Activated T-helper 1 cell treated with anti-CD3 and anti-CD28 coated beads, Interleukin-12 subunit alpha, Interleukin-12 subunit beta, Interleukin-2, Interleukin-4 antibody, amounts not matched to agents 30 ng/mL and 10 ng/mL and 1 ng/mL, durations not matched to agents 14 hours and 24 hours and 36 hours (primary cell): ENCODE measurements at places on chromosomes 6 and 20. TPM values are rescaled to one million over a fixed set of nuclear protein-coding genes. Genes with fewer than 3 reads are reported as not detected.

DNA sequence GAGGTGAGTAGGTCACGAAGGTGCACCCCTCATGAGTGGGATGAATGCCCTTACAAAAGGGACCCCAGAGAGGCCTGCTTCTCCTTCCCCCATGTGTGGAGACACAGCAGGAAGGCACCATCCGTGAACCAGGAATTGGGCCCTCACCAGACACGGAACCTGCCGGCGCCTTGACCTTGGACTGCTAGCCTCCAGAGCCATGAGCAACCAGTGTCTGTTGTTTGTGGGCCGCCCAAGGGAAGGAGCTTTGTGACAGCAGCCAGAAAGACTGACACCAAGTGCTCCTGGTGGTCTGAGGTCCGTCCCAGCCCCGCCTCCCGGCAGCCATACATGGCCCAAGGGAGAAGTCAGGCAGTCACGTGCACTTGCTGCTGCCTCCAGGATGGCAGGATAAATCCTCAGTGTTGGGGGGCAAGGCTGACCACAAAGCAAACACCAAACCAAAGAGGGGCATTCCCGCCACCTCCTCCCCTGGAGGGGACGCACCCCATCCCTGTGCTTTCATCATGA is 29.3 kb downstream of the CDH4 start:
- no peak overlapping the region for H3K4me3 ChIP-seq
- no peaks in the 10 kb centered on the region for H3K4me1 ChIP-seq
- H3K27ac ChIP-seq, result no peak overlapping the region

DNA sequence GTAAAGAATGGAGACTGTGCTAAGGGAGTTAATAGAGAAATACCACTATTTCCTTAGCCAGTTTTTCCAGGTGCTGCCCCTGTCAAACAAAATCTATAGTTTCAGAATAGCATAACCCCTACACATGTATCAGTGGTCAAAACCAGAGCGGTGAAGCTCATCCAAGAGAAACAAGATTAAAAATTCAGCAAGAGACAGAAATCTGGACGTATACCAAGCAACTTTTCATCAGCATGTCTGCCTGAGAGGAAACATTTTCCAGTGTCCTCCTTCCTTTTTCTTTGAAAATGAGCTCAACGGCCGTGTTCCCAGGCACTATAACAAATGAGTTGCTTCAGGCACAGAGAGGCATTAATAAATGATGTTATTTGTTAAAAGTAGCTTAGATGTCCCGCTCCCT is 416.5 kb downstream of the BCKDHB start:
- no peak overlapping the region for H3K4me3 ChIP-seq
- peaks cover 2% of the 10 kb centered on the region for H3K27me3 ChIP-seq
- H3K4me1 ChIP-seq, result peaks cover 14% of the 10 kb centered on the region
- no peak overlapping the region for H3K27ac ChIP-seq
- no peaks in the 10 kb centered on the region for H3K36me3 ChIP-seq

DNA sequence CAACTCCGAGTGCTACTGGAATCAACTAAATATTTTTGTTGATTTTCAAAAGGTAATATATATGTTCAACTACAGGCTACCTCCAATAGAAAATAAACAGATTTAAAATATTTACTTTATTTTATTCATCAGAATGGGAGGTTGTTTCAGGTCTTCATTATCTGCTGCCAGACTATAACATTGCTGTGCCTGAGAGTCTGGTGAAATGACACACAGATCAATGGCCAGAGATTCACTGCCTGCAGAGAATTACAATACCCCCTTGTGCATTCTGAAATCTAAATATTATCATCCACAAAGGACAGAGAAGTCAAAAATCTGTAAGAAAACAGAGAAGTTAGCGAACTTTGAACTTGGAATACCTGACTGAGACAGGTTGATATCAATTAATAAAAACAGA is 667.8 kb upstream of the GJE1 start:
- H3K4me1 ChIP-seq, result peaks cover 14% of the 10 kb centered on the region
- DNase-seq, result no peak
- no peak overlapping the region for H3K27ac ChIP-seq
- H3K27me3 ChIP-seq, result no peaks in the 10 kb centered on the region
- H3K4me3 ChIP-seq, result no peak overlapping the region

GRCh38 chr6:7705483-7705882 is 20.4 kb upstream of the BMP6 start:
- H3K27ac ChIP-seq, result no peak overlapping the region
- no peak overlapping the region for H3K4me3 ChIP-seq

- H3K4me1 ChIP-seq, result no peaks in the 10 kb centered on the region
- H3K27me3 ChIP-seq, result no peaks in the 10 kb centered on the region
- no peaks in the 10 kb centered on the region for H3K36me3 ChIP-seq
- no peak for DNase-seq
These were observed 458.2 kb downstream of the LMBRD1 start for GRCh38 chr6:69338431-69339162.

DNA sequence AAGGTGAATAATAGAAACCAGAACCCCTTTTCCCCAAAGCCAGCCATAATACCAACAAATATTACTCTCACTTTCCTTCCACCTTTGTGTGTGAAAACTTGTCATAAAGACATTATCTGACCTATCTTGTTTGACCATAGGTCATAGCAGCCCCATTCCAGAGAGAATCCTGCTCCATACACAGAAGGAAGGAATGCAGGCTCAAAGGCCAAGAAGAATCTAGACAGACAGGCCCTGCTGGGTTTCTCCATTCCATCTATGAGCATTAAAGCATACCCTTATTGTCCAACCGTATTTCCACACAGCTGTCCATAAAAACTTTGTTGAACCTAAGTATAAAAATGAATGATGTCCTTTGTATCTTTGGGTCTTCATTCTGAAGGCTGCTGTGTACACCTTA is 40.7 kb upstream of the KCNK5 start:
- H3K4me1 ChIP-seq, result peaks cover 5% of the 10 kb centered on the region
- DNase-seq, result no peak
- H3K4me3 ChIP-seq, result no peak overlapping the region
- no peaks in the 10 kb centered on the region for H3K36me3 ChIP-seq
- peaks cover 1% of the 10 kb centered on the region for H3K27me3 ChIP-seq

DNA sequence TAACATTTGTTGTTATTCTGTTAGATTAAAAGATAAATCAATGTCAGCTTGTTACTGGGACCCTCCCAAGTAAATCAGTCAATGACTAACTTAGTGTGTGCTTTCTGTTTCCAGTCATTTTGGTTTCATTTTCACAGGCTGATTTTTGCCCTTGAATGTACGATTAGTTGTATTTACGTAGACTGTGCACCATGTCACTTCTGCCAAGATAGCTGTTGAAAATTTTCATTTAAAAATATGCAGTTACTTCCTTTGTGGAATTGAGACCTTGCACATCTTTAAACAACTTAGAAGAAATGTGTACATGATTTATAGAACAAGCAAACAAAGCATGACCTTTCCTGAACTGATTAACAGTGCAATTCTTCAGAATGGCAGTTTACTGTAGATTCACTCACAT is 944.8 kb upstream of the CITED2 start:
- no peak overlapping the region for H3K4me3 ChIP-seq
- H3K36me3 ChIP-seq, result no peaks in the 10 kb centered on the region
- H3K27ac ChIP-seq, result no peak overlapping the region

- H3K4me1 ChIP-seq, result no peaks in the 10 kb centered on the region
- peaks cover 38% of the 10 kb centered on the region for H3K36me3 ChIP-seq
- DNase-seq, result no peak
- H3K27ac ChIP-seq, result no peak overlapping the region
These were observed 35.4 kb downstream of the FBXO9 start for GRCh38 chr6:53100561-53100960.

- H3K4me3 ChIP-seq, result no peak overlapping the region
- no peak for DNase-seq
- no peaks in the 10 kb centered on the region for H3K27me3 ChIP-seq
- no peaks in the 10 kb centered on the region for H3K4me1 ChIP-seq
- H3K27ac ChIP-seq, result no peak overlapping the region
These were observed 135.4 kb downstream of the REV3L start for GRCh38 chr6:111347589-111347988.

DNA sequence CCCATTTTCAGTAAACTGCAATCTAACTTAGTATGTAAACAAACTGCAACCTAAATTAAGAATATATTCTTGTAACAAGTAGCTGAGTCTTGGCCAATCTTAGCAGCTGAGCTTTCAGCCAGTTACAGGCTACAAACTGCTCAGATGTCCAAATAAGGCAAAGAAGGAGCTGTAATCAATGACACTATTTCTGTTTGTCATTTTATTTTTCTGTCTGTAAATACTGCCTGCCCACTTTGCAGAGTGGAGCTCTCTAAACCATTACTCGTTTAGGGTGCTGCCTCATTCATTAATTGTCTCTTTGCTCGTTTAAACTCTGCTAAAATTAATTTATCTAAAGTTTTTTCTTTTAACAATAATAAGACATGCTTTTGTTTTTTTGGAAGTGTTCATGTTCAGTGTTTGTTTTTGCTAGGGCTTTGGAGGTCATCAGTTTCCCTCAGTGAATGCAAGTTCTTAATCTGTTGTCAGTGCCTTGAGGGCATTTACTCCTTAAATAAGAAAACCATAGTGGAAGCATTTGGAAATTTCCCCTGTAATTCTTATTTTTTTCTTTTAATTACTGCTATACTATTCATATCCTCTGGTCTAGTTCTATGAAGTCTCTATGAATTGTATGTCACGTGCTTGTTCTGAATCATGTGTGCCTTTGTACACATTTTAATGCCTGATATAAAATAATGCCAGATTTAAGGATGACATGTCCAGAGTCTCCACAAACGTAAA is 3.6 kb upstream of the PRL start:
- H3K27ac ChIP-seq, result no peak overlapping the region
- DNase-seq, result no peak
- H3K4me1 ChIP-seq, result no peaks in the 10 kb centered on the region
- H3K36me3 ChIP-seq, result no peaks in the 10 kb centered on the region
- no peak overlapping the region for H3K4me3 ChIP-seq

DNA sequence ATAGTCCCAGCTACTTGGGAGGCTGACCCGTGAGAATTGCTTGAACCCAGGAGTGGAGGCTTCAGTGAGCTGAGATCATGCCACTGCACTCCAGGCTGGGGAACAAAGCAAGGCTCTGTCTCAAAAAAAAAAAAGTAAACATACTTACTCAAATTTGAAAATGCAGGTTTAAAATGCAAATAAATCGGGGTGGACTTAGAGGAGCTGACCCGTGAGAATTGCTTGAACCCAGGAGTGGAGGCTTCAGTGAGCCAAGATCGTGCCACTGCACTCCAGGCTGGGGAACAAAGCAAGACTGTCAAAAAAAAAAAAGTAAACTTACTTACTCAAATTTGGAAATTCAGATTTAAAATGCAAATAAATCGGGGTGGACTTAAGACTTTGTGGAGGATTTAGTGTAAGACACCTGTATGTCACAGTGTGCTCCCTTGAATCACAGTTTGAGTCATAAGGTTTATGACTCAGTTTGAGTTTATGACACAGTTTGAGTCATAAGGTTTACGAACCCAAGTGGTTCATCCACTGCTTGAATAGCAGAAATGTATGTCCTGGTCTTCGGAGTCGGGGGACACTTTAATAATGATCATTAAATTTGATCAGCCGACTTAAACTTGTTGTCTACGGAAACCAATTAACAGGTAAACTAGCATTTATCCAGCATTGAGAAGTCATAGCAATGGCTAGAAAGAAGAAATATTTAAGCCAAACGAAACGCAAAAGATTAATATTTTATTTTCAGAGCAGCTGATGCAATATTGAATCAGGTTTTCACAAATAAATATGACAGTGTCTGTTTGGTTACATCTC is 6.8 kb upstream of the MRPS10 start:
- H3K36me3 ChIP-seq, result peaks cover 11% of the 10 kb centered on the region
- H3K27ac ChIP-seq, result peak overlapping the region; percentile 85
- H3K4me3 ChIP-seq, result peak overlapping the region; percentile 61
- DNase-seq, result no peak
- H3K4me1 ChIP-seq, result peaks cover 18% of the 10 kb centered on the region
- H3K27me3 ChIP-seq, result no peaks in the 10 kb centered on the region

DNA sequence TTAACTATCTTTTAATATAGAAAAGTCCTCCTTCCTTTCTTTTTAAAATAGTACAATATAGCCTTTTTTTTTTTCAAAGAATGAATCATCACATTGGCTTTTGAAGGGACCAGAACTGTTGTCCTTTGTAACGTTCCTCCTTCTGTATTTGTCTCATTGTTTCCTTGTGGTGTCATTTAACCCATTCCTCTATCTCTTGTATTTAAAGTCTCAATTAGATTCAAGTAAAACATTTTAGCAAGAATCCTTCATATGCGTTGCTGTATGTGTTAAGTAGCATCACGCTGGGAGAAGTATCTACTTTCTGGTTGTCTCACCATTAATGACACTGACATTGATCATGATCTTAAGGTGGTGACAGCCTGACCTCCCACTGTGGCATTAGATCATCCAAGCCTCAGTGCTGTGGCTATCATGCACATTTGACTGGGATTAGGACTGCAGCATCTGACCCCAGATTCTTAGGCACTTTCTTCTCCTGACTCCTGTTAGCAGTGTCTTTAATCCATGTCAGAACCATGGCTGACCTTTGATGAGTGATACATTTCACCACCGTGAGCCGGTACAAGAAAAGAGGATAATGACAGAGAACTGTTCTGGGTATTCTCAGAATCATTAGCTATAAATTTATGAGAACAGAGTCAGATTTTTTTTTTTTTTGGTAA is 67.5 kb upstream of the TFB1M start:
- DNase-seq, result no peak
- H3K4me1 ChIP-seq, result no peaks in the 10 kb centered on the region
- no peak overlapping the region for H3K27ac ChIP-seq
- H3K27me3 ChIP-seq, result no peaks in the 10 kb centered on the region
- no peaks in the 10 kb centered on the region for H3K36me3 ChIP-seq
- H3K4me3 ChIP-seq, result no peak overlapping the region

DNA sequence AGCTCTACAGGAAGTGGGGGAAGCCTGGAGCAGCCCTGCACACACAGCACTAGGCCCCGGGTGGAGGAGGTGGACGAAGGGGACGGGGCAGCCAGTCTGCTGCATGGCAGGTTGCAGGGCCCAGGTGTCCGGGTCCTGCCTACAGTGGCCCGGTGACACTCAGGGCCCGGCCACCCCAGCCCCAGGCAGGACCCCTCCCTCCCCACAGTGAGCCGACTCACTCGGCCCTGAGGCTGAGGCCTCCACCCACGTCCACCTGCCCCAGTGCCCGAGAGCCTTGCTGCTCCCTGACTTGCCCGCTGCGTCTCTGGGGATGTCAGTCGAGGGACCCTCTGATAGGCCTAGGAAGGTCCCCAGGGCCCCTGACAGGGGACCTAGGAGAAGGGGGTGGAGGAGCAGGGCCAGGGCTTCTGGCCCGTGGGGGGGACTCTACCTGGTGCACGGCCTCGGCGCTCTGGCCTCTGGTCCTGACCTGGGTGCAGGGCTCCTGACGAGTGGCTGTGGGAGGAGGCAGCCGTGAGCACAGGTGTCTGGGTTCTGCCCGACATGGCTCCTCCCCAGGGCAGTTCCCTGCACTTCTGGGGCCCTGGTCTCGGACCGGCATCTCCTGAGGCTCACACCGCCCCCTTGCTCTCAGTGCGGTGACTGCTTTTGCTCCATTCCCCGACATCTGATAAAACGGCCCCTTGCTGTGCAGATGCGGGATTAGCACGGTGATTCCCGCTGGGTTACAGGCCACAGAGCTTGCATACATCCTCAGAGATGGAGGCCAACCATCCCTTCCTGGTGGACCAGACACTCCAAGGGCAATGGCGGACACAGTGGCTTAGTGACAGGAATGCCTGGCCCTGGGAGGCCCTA is 20.1 kb downstream of the FRMD1 start:
- no peak for DNase-seq
- H3K27me3 ChIP-seq, result no peaks in the 10 kb centered on the region
- H3K4me1 ChIP-seq, result no peaks in the 10 kb centered on the region
- H3K4me3 ChIP-seq, result no peak overlapping the region

GRCh38 chr6:135950669-135951068 is 99.2 kb downstream of the PDE7B start:
- H3K27me3 ChIP-seq, result no peaks in the 10 kb centered on the region
- peaks cover 4% of the 10 kb centered on the region for H3K36me3 ChIP-seq
- DNase-seq, result no peak
- no peak overlapping the region for H3K4me3 ChIP-seq

PKIB gene
- 0.44 TPM in 1 of 2 replicates, not detected in the other for total RNA-seq

MTRF1L gene
- total RNA-seq, result 22.7 and 23.2 TPM in 2 replicates

TEAD3 gene
- 1.5 and 2.0 TPM in 2 replicates for total RNA-seq

ENTPD6 gene
- total RNA-seq, result 42.5 and 43.5 TPM in 2 replicates

COX4I2 gene
- not detected in 2 replicates for total RNA-seq
